ENCODE measurements at places on chromosomes 16 and 17.

GRCh38 chr17:4006745-4007211 is 42.5 kb upstream of the ATP2A3 start:
- DNase-seq, result no peak

DNA sequence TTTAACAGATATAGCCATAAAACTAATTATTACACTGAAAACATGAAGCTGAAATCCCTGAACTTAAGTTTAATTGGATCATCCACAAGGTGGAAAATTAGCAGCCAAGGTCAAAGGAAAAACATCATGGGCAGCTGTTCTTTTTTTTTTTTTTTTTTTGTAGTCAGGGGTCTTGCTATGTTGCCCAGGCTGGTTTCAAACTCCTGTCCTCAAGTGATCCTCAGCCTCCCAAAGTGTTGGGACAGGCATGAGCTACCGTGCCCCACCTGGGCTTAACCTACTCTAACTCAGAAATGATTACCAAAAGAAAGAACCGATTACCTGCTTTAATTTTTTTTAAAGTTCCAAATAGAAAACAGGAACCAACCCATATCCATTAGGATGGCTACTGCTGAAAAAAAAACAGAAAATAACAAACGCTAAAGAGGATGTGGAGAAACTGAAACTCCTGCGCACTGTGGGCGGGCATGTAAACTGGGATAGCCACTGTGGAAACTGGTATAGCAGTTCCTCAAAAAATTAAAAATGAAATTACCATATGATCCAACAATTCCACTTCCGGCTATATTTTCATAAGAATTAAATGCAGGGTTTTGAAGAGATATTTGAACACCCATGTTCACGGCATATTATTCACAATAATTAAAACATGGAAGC is 8.6 kb downstream of the CMC2 start:
- DNase-seq, result no peak

GRCh38 chr17:17576772-17577234 is 14.7 kb downstream of the PEMT start:
- no peak for DNase-seq

GRCh38 chr16:90046971-90047713 is 27.9 kb upstream of the DBNDD1 start:
- DNase-seq, result no peak

DNA sequence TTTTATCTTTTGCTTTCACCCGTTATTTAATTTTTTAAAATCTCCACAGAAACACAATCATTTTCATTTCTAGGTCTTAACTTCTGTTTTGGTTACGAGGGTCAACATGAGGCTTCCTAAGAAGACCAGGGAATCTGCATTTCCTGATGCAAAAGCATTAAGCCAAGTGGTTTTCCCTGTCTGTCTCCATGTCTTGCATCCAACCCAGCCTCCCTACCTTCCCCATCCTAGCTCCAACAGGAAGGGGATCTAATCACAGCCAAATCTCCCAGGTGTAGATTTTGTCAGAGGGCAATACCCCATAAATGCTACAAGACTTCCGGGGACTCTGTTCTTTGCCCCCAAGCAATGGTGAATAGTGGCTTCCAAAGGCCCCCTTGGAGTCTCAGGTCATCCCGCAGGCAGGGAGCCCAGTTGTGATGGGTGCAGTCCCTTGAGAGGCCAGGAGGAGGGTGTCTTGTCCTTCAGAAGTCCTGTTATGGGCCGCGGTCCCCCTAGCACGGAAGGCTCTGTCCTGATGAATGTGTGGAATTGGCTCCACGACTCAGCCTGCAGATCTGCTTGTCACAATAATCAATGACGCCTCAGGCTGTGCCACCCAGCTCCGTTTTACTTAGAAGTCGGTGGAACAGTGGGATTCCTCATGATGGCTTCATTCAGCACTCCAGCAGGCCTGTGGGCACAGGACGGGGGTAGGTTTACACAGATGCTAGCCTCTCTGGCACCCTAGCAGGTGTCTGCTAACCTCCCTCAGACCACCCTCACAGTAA is 141.1 kb downstream of the RGS9 start:
- DNase-seq, result no peak

DNA sequence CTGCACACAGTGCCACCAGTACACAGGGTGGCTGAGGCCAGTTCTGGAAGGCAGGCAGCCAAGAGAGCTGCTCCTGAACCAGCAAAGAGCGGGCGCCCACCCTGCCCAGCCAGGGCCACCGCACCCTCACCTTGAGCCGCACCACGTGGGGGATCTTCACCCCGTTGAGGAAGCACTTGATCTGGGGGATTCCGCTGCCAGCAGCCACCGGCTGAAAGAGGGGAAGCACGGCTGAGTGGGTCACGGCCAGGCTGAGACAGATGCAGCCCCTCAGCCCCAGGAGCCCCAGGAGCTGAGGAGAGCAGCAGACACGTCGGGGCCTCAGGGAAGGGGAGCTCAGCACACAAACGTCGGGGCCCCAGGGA is 14.6 kb upstream of the CCDC154 start:
- DNase-seq, result peak; percentile 73

- DNase-seq, result no peak
Observed at GRCh38 chr16:72131036-72131435, 37.4 kb downstream of the DHX38 start.

DNA sequence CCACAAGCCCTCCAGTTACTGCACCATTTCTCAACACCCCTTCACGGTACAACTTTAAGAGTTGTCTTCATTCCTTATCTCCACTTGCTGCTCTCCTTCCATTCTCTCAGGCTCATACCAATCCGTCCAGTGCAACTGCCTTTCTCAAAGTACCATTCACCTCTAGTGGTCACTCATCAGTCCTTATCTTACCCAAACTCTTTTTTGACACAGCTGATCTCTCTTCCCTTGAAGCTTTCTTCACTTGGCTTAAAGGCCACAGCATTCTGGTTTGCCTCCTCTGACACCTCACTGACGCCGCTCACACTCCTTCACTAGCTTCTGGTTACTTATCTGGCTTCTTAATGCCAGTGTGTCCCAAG is 24.9 kb downstream of the UBE2G1 start:
- DNase-seq, result no peak

DNA sequence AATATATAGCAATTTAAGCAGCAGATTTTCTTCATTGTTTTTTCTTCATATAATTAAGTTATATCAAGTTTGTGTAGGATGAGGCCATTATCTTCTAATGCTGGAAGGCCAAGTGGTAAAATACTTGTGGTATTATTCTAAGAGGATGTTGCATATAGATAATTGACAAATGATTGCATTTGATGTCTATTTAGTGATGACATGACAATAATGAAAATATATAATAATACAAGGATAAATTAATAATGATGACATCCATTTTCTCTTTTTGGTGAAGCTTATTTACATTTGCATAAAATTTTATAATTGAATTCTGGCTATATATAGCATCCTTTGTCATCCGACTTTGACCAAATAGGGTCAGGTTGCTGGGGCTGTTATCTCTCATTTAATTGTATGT is 195.4 kb upstream of the KCNJ16 start:
- no peak for DNase-seq

DNA sequence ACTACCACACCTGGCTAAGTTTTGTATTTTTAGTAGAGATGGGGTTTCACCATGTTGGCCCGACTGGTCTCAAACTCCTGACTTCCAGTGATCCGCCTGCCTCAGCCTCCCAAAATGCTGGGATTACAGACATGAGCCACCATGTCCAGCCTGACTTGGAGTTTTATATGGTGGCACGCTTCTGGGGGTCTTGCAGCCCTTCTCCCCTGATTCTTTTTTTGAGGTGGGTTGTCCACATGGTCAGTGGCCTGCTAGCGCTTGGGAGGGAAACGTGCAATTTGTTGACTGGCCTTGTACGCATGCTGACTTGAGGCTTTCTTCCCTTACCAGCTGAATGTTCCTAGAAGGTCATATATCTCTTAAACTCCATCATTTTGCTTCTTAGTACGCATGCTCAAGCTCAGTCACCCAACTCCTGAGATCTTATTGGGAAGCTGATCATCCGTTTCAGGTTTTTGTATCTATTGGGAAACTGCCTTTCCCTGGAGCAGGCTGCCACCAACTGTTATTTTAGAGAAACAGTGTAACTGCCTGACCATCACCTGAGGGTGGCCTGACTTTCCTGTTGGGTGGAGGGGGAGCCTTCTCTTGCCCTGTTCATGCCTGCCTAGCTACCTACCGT is 13.7 kb upstream of the LDHD start:
- DNase-seq, result no peak

DNA sequence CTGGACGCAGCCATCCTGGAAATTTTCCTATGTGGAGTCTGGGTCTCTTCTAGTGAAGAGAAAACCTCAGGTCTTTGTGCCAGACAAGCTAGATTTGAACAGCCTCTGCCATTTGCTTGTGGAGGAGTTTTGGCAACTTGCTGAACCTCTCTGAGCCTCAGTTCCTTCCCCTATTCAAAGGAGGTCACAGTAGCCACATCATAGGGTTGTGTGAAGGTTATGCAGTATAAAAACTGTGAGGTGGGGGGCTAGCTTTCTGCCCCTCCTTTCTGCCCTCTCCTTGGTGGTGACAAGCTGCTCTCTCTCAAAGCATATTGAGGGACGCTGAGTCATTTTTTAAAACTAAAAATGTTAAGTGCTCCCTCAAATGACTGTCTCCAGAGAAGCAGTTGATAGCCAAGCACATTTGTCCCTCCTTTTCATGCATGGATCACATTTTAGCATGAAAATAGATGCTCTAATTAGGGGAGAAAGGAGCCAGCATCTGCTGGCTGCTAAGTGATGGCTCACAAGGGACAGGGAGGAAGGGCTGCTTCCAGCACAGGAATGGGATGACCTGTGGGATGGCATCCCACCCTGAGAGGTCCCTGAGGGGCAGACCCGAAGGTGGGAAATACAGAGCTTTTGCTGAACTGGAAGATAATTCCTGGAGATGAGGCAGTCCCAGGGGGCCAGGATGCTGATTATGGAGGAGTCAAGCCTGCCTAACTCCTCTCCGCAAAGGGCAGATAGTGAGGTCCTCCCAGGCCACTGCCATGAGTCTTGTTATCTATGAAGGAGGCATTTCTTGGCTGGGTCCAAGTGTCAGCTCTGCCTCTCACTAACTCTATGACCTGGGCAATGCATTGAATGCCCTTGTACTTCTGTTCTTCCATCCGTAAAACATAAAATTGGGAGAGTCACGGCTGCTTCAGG is 218.8 kb downstream of the RAB11FIP4 start:
- no peak for DNase-seq

Data from CD4-positive, alpha-beta T cell treated with Interferon alpha-2 for 1 hour (primary cell).